ENCODE measurements at places on chromosomes 1 and 21.

DNA sequence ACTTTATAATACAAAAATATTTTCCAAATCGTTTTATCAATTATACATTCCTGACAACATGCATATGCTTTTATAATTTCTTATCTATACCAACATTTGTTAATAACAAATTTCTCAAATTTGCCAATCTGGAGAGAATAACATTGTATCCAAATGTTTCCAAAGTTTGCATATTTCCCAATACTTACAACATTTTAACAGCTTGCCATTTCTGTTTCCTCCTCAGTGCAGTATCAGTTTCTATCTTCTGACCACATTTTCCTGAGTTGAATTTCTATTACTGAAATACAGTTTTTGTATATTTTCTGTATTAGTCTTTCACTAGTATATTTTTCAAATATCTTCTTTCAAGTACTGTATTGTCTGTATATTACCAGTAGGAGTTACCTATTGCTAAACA lies 1594.3 kb downstream of the PLA2G4A start:
- no peak for DNase-seq

- DNase-seq = no peak
Observed at GRCh38 chr1:2311184-2312032, 79.9 kb downstream of the MORN1 start.

DNA sequence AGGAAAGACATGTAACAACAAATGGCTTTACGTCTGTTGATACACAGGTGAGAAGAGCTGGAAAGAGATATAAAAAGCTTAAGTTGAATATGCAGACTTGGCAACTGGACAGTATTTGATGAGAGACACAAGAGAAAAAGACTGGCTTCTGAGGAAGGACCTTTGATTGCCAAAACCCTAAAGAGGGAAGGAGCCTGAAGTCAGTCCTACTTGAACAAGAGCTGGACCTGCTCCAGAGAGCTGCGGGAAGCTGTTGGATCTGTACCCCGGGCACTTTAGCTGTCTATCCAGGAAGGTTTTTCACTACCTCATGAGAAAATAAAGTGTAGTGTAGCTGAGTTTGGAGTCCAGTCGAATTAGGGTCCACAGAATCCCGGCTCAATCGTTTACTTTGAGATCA lies 25.3 kb upstream of the LRRC8B start:
- DNase-seq = no peak

- DNase-seq = no peak
Observed at GRCh38 chr1:167927046-167927754, 9.3 kb upstream of the DCAF6 start.

DNA sequence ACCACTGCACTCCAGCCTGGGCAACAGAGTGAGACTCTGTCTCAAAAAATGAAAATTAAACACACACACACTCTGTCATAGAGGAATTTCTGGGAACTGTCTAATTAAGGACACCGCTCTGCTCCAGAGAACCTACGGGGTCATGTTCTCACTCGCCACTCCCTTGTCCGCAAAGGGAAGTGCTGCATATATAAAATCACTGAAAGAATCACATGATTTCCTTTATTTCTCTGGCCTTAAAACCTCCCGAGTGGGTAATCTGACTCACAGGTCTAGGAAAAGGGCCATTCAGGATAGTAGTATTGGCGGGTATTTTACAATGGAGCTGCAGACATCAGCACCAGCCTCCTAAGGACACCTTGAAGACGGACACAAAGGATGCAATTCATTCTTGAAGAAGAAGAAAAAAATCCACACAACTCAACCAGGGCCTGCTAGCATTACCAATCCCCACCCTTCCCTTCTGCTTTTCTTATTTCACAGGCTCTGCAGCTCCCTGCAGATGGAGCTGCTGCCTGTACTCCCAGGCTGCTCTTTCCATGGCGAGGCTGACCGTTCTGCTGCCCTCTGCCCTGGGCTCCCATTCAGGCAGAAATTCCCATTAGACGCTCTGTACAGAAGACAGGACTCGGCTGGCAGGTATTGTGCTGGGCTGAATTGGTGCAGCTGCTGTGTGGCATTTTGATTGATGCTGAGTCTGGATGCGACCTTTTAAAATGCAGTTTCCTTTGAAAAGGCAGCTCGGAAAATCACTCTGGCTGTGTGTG lies 53.3 kb upstream of the FAM89A start:
- no peak for DNase-seq

GRCh38 chr1:54224233-54224632 lies 24.3 kb downstream of the MRPL37 start:
- DNase-seq = no peak

DNA sequence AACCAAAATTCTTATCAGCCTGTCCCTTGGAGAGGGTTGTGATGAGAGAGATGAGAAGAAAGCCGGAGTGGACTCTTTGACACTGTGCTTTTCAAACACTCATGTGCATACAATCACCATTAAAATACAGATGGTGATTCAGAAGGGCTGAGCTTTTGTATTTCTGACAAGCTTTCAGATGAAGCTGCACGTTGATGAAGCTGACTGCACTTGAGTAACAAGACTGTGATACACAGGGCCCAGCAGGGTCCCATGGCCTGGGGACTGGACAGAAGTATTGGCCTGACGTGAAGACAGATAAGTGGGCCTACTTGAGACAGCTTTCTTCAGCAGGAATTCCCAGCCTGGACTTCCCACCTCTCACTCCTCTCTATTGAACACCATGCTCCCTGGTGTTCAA lies 258.2 kb downstream of the CHRM3 start:
- no peak for DNase-seq

- no peak for DNase-seq
Observed at GRCh38 chr1:153515504-153516394, 20.0 kb downstream of the S100A6 start.

DNA sequence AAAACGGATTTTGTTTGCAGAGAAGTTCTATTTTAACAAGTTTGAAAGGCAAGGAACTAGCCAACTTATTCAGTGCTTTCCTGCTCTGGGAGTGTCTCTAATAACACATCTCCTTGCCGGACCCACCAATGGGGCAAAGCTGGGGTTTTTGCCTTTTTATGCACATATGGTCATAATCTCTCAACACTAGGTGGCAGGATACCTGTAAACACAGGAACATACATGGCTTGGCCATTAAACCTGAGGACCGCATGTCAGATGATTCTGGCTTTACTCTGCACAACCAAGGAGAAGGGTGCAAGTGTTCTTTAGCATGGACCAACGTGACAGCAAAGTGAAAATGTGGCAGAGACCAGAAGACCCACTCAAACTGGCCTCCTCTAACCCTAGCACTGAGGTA lies 4.9 kb downstream of the TMEM9 start:
- no peak for DNase-seq

DNA sequence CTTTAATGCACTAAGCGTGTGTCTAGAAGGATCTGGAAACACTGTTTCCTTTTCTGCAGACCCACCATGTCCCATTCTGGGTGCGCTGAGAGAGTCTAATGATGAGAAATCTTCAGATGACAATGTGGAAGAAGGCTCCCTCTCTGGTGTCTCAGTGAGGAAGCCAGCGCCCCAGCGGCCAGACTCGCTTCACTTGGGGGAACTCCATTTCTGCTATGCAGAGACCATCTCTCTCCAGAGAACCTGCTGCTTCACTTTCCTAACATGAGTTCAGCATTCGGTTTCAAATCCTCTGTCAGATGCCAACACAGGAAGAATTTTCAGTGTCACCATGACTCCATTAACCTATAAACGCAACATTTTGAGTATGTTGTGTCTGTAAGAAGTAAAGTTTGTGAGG lies 121.8 kb downstream of the SYF2 start:
- DNase-seq = no peak

GRCh38 chr1:200861937-200862647 lies 10.7 kb upstream of the GPR25 start:
- no peak for DNase-seq

DNA sequence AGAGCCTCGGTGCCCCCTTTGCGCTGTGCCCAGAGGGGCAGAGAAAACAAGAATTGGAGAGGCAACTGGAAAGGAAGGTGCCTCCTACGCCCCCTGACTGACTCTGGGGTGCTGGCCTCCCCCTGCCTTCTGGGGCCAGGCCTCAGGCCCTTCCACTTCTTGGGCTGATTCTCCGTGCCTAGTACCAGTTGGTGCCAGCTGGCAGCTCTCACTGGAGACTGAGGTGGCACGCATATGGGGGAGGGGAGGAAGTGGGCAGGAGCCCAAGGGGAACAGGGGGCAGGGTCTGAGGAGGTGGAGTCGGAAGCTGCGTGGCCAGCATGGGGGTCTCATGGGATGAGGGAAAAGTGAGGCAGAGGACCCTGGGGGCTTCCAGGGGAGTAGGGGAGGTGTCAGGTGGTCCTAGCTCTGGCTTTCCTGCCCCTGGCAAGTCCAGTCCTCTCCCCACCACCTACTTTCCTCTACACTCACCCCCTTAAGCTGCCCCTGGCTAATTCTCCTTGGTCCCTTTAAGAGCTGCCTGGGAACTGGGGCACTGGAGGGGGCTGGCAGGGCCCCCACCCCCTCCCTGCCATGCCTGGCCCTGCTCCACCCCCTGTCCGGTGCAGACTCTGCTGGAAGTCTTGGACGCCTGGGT lies 6.5 kb upstream of the SEMA4A start:
- no peak for DNase-seq

- no peak for DNase-seq
Observed at GRCh38 chr1:2530513-2531361, 674 bp upstream of the HES5 start.

DNA sequence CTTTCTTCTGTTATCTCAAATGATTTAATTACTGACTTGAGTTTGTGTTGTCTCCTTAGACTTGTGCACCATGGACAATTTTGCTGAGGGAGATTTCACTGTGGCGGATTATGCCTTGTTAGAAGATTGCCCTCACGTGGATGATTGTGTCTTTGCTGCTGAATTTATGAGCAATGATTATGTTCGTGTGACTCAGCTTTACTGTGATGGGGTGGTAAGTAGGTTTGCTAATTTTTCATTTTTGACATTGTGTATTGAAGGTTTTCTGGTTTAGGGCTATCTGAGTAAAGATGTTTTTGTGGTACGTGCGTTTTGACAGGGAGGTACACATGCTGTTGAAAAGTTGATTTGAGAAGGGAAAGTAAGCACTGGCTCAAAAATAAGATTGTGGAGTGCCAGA lies 14.1 kb downstream of the TTC3 start:
- no peak for DNase-seq

GRCh38 chr1:234398849-234399381 lies 25.7 kb downstream of the COA6 start:
- no peak for DNase-seq

- DNase-seq = no peak
Observed at GRCh38 chr21:39114871-39115575, 68.2 kb downstream of the PSMG1 start.

DNA sequence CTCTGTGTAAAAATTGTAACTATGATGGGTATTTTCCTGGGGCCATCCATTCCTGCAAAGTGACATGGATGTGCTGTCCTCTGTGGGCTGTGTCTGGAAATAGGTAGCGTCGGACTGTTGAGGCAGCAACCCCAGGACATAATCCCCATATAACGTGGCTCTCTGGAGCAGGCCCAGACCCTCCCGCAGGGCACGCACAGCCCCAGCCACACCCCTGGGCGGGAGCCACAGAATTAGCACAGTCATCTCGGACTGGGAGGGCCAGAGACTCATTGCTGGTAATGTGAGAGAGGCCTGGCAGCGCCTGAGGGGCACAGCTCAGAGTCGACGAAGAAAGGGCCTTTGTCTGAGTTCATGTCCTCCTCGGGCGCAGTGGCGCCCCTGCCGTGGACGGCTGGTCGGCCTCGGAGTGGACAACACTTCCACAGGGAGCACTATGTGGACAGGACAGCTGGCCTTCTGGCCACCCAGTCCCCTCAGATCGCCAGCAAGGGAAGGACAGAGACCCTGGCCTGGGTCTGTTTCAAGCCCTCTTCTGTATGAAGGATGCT lies 20.1 kb downstream of the SIM2 start:
- no peak for DNase-seq

GRCh38 chr1:170495006-170495405 lies 37.0 kb upstream of the GORAB start:
- DNase-seq = no peak

DNA sequence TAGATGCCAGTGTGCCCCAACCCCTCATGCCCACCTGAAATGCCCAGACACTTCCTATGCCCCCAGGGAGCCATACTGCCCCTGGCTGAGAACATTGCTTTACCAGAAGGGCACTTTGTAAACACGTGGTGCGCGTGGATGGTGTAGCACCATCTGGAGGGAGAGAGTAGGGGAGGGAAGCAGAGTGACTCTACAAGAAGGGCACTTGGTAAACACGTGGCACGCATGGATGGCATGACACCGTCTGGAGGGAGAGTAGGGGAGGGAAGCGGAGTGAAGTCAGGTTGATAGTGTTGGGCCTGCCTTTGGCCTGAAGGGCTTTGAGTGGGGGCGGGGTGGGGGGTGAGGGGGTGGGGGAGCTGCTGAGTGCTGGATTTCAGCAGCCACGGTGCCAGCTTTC lies 324.0 kb upstream of the VAMP3 start:
- no peak for DNase-seq

GRCh38 chr1:91769742-91770141 lies 116.2 kb downstream of the TGFBR3 start:
- DNase-seq = no peak

DNA sequence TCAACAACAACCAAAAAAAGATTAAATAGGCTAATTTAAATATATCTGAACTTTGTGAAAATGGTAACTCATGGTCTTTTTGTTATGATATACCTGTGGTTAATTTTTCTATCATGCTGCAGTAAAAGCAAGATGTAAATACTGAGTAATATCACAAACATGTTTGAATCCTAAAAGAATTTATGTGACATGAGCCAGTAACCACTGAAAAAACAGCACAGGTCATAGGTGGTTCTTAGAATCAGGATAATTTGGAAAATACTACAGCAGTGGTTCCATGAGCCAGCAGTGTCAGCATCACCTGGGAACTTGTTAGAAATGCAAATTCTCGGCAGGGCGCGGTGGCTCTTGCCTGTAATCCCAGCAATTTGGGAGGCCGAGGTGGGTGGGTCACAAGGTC lies 4.1 kb downstream of the ATP5IF1 start:
- DNase-seq = no peak

DNA sequence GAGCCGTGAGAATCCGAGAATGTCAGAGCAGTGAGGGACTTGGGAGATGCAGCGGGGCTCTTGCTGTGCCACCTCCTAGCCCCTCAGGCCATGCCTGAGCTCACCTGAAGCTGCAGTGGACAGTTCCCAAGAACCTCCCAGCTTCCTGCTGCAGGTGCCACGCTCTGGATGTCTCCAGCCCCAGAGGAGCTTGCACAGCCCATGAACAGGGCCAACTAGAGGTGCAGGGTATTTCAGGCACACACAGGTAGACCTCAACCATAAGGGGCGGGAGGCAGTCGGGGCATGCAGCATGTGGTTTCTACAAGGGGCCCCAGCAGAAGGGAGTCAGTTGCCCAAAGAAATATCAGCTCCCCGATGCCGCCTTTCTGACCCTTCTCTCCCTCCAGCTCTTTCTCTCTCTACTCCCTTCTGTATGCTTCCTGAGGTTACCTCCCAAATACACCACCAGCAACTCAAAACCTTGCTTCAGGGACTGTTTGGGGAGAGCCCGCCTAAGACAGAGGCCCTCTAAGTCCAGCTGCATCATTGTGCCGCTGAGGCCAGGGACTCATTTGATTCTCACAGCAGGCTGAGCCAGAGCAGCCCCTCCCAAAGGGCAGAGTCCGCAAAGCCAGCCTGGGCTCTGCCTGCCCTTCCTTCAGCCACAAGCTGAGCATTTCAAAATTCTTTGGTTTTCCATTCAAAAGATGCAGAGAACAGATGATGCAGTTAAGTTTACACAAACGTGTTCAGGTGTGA lies 209.8 kb downstream of the MATN1 start:
- no peak for DNase-seq
